ENCODE measurements at places on chromosomes 7 and 10. TPM values are rescaled to one million over a fixed set of nuclear protein-coding genes. Genes with fewer than 3 reads are reported as not detected.

Gene PPA1
- polyA plus RNA-seq, result 353 TPM

Gene LGI1
- polyA plus RNA-seq, result not detected

Gene EPDR1
- polyA plus RNA-seq, result 5.8 TPM

Gene BTBD16
- polyA plus RNA-seq, result not detected

Gene EN2
- polyA plus RNA-seq, result not detected

Gene UMAD1
- 13.8 TPM for polyA plus RNA-seq

Gene RASA4B
- polyA plus RNA-seq, result 5.9 TPM

Gene UROS
- 96.6 TPM for polyA plus RNA-seq

Gene GDF2
- not detected for polyA plus RNA-seq

Gene IKZF5
- 24.6 TPM for polyA plus RNA-seq

Gene ADCY1
- polyA plus RNA-seq, result 0.32 TPM

Gene POLL
- polyA plus RNA-seq, result 12.8 TPM

Gene GRM3
- 0.08 TPM for polyA plus RNA-seq

DNA sequence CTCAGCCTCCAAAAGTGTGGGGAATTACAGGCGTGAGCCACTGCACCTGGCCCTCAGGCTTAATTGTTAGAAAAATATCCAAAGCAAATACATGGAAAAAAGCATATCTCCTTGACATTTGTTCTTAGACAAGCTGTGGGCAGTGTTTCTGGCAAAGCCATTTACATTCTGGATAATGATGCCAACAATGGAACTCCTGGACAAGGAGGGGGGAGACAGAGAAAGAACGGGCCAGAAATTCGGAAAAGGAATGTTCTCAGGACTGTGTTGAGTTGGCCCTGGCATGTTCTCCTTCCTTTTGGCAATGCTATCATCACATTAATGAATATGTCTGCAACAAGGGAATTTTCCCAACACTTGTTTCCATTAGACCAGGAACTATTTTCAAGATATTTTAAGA is 88.7 kb downstream of the UBE2H start:
- no peaks in the 10 kb centered on the region for H3K36me3 ChIP-seq
- no peak overlapping the region for H3K27ac ChIP-seq
- H3K4me3 ChIP-seq, result no peak overlapping the region
- H3K27me3 ChIP-seq, result no peaks in the 10 kb centered on the region
- DNase-seq, result no peak

DNA sequence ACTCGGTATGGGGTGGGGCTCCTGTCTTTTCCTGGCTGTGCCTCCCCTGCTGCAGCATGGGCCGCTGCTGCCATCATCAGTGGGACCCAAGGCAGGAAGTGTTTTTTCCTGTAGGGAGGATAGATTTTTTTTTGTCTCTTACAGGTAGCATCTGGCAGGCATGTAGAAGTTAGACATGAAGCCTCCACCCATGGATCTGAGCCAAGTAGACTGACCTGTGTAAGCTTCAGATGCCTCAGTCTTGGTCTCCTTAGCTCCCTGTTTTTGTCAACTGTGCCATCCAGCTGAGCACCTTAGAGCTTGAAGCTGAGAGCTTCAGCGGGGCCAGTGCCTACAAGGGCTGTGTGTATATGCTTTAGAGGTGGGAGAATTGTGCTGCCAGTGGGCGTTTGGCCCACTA is 93.5 kb downstream of the AUTS2 start:
- H3K36me3 ChIP-seq, result peaks cover 9% of the 10 kb centered on the region
- H3K4me1 ChIP-seq, result peaks cover 37% of the 10 kb centered on the region
- DNase-seq, result no peak
- no peaks in the 10 kb centered on the region for H3K27me3 ChIP-seq
- no peak overlapping the region for H3K4me3 ChIP-seq

DNA sequence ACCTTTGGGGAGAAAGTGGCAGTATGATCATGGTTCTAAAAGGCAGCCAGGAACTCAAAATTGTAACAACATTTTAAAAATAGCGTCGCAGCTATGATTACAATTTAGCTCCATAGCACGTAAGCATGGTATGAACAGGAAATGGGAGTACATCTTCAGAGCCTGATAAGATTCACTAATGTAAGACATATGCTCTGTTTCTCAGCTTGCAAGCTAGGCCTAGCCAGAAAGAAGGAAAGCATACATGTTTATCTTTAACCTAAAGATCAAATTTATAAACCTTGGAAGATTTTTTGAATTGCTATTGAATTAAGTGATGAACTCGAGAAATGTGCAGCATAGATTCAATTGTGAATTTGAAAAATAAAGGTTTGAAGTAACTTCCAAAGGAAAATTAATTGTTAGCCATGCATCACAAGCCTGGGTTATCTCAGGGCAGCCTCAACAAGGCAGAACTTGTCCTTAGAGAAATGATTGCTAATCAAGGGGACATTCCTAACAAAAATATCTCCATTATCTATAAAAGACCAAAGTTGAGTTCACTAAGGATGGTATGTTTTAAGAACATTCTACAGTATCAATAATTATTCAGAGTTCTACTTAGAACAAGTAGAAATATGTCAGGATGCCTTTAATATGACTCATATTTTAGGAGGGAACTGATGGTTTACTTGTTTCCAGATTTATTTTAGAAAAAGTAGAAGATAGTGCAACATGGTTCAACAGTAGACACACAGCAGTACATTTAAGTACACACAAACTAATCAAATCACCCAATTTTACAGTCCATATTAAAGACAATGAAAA is 38.8 kb upstream of the SEPTIN7 start:
- H3K4me3 ChIP-seq, result no peak overlapping the region
- no peaks in the 10 kb centered on the region for H3K27me3 ChIP-seq
- no peak for DNase-seq
- no peaks in the 10 kb centered on the region for H3K36me3 ChIP-seq
- H3K27ac ChIP-seq, result no peak overlapping the region
- H3K4me1 ChIP-seq, result no peaks in the 10 kb centered on the region

- no peak overlapping the region for H3K4me3 ChIP-seq
- no peaks in the 10 kb centered on the region for H3K4me1 ChIP-seq
- no peaks in the 10 kb centered on the region for H3K36me3 ChIP-seq
- H3K27me3 ChIP-seq, result no peaks in the 10 kb centered on the region
- H3K27ac ChIP-seq, result no peak overlapping the region
These were observed 23.8 kb downstream of the C1QL3 start for GRCh38 chr10:16497911-16498310.

GRCh38 chr10:103691723-103692435 is 163.5 kb downstream of the SH3PXD2A start:
- no peaks in the 10 kb centered on the region for H3K36me3 ChIP-seq
- peak overlapping the region; percentile 99 for H3K4me3 ChIP-seq
- no peaks in the 10 kb centered on the region for H3K27me3 ChIP-seq
- peaks cover 45% of the 10 kb centered on the region for H3K4me1 ChIP-seq

GRCh38 chr10:64708884-64709681 is 1187.9 kb downstream of the REEP3 start:
- H3K27ac ChIP-seq, result no peak overlapping the region
- H3K4me3 ChIP-seq, result no peak overlapping the region
- no peaks in the 10 kb centered on the region for H3K4me1 ChIP-seq
- H3K27me3 ChIP-seq, result no peaks in the 10 kb centered on the region
- H3K36me3 ChIP-seq, result no peaks in the 10 kb centered on the region
- no peak for DNase-seq

GRCh38 chr10:102831322-102832071 is 5.7 kb downstream of the CYP17A1 start:
- H3K27me3 ChIP-seq, result no peaks in the 10 kb centered on the region
- no peaks in the 10 kb centered on the region for H3K4me1 ChIP-seq
- DNase-seq, result no peak
- H3K27ac ChIP-seq, result no peak overlapping the region

DNA sequence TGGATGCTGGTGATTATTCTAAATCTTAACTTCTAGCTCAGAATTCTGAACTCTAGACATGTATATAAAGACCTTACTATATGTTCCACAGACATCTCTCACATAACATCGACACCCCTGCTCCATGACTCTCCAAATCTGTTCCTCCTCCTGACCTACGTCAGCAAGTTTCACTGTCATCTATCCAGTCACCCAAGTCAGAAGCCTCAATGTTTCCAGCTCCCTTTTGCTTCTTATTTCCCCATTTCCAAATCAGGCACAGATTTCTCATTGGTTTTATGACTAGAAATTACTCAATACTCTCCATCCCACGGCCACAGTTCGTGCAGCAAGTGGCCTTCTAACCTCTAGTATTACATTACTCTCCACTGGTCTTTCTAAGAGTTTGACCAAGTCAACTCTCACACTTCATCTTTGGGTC is 28.5 kb downstream of the EPC1 start:
- H3K36me3 ChIP-seq, result no peaks in the 10 kb centered on the region
- peak overlapping the region; percentile 6 for H3K4me3 ChIP-seq
- peak; percentile 75 for DNase-seq
- H3K4me1 ChIP-seq, result peaks cover 58% of the 10 kb centered on the region

DNA sequence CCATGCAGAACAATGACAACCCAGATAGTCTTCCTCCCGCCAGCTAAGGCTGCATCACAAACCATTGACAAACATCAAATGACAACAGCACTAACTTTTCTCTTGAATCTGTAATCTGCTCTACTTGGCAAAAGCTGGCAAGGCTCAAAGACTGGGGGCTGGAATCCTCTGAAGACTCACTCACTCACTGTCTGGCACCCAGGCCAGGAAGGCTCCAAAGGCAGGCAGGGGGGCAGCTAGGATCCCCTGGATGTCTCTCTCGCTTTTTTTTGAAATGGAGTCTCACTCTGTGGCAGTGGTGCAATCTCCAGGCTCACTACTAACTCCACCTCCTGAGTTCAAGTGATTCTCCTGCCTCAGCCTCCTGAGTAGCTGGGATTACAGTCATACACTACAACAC is 159.7 kb upstream of the GPR26 start:
- DNase-seq, result no peak
- H3K4me1 ChIP-seq, result peaks cover 31% of the 10 kb centered on the region
- no peak overlapping the region for H3K27ac ChIP-seq

- peak; percentile 57 for DNase-seq
- H3K4me3 ChIP-seq, result 0 out of 2 replicates have a peak overlapping the region, but pooled peaks have one; percentile 19
- no peaks in the 10 kb centered on the region for H3K36me3 ChIP-seq
- peaks cover 9% of the 10 kb centered on the region for H3K4me1 ChIP-seq
- no peaks in the 10 kb centered on the region for H3K27me3 ChIP-seq
These were observed 144.6 kb downstream of the NRCAM start for GRCh38 chr7:108311446-108312168.

- DNase-seq, result no peak
- no peaks in the 10 kb centered on the region for H3K4me1 ChIP-seq
- no peaks in the 10 kb centered on the region for H3K27me3 ChIP-seq
- H3K4me3 ChIP-seq, result no peak overlapping the region
These were observed 188.7 kb upstream of the MINDY3 start for GRCh38 chr10:16049050-16049449.

GRCh38 chr10:1476455-1476803 is 260.9 kb downstream of the ADARB2 start:
- no peak overlapping the region for H3K27ac ChIP-seq
- H3K4me1 ChIP-seq, result no peaks in the 10 kb centered on the region
- no peak overlapping the region for H3K4me3 ChIP-seq
- no peak for DNase-seq
- no peaks in the 10 kb centered on the region for H3K27me3 ChIP-seq
- H3K36me3 ChIP-seq, result no peaks in the 10 kb centered on the region

DNA sequence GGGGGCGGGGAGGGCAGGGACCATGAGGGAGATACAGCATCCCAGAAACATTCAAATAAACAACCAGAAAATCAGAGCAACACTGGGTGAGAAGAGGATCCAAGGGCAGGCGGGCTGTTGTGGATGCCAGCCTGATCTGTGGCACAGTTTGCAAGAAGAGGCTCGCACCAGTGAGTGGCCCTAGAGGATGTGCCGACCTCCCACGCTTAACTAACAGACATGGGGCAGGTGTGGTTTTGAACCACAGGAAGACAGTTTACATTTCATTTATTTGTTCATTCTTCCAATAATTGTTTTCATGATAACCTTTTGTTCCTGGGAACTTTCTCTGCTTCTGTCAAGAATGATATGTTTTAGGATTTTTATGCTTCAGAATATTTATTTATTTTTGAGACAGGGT is 115.6 kb downstream of the ZNF248 start:
- H3K36me3 ChIP-seq, result no peaks in the 10 kb centered on the region
- H3K27ac ChIP-seq, result no peak overlapping the region
- DNase-seq, result no peak
- no peaks in the 10 kb centered on the region for H3K4me1 ChIP-seq

GRCh38 chr10:116141246-116141645 is 131.8 kb downstream of the GFRA1 start:
- H3K36me3 ChIP-seq, result no peaks in the 10 kb centered on the region
- no peaks in the 10 kb centered on the region for H3K4me1 ChIP-seq
- no peaks in the 10 kb centered on the region for H3K27me3 ChIP-seq
- no peak overlapping the region for H3K4me3 ChIP-seq
- DNase-seq, result no peak

GRCh38 chr10:11337516-11337915 is 273.9 kb downstream of the USP6NL start:
- H3K4me3 ChIP-seq, result no peak overlapping the region
- H3K27ac ChIP-seq, result no peak overlapping the region
- H3K27me3 ChIP-seq, result no peaks in the 10 kb centered on the region
- DNase-seq, result no peak
- H3K4me1 ChIP-seq, result no peaks in the 10 kb centered on the region

GRCh38 chr10:80583685-80584084 is 46.0 kb downstream of the SH2D4B start:
- H3K4me1 ChIP-seq, result peaks cover 2% of the 10 kb centered on the region
- no peak overlapping the region for H3K4me3 ChIP-seq

DNA sequence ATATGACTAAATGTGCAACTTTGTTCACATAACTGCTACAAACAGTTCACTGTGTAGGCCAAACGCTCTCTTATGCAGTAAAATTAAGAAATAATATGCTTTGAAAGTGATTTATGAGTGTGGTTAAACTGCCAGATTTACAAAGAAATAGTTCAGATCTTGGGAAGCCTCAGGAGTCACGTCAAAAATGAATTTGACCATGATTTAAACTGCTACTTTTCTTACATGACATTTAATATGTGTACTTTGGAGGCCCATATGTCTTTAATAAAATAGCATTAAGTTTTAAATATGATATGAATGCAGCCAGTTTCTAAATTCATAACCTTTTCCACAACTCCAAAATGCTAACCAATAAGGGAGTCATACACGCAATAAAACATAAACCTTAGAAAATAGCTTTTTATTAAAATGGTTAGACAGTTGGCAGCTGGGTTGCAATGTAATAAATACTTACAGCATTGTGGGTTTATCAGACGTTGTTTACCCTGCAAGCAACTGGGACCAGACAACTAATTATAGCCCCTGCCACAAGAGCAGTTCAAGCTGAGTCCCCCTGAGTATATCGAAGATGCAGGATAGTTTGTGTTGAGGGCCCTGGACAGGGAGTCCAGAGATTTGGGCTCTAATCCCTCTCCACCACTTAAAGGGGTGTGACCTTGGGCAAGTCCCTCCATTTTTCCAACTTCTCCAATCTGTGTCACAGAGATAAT is 640.4 kb downstream of the LRMDA start:
- H3K4me3 ChIP-seq, result no peak overlapping the region
- H3K36me3 ChIP-seq, result no peaks in the 10 kb centered on the region
- H3K4me1 ChIP-seq, result no peaks in the 10 kb centered on the region
- no peak overlapping the region for H3K27ac ChIP-seq

DNA sequence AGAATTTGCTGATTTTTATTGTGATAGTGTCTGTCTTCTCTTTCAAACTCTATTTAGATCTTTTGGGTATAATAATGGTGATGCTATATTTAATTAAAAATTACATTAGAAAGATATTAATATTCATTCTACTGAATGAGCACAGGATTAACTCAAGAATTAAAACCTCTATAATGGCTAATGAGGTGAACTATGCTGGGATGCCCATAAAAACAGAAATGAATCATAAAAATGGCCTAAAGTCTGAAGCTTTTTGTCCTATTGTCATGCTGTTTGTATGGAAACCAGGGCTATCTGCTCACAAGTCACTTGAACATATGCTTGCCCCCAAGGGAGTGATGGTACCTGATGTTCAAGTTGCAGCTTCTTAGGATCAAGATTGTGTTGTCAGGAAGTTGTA is 76.2 kb upstream of the ICA1 start:
- no peaks in the 10 kb centered on the region for H3K36me3 ChIP-seq
- H3K4me3 ChIP-seq, result no peak overlapping the region
- H3K4me1 ChIP-seq, result no peaks in the 10 kb centered on the region
- DNase-seq, result no peak
- H3K27ac ChIP-seq, result no peak overlapping the region
- H3K27me3 ChIP-seq, result 0 out of 2 replicates have a peak, but pooled peaks cover 3% of the 10 kb centered on the region

All from GM12878 (cell line).